Cortex of kidney (tissue), 1 donor: ENCODE measurements at places on chromosomes 13 and 19.

- no peak for DNase-seq
Measured at GRCh38 chr13:94119360-94119936, 360.0 kb downstream of the DCT start.

DNA sequence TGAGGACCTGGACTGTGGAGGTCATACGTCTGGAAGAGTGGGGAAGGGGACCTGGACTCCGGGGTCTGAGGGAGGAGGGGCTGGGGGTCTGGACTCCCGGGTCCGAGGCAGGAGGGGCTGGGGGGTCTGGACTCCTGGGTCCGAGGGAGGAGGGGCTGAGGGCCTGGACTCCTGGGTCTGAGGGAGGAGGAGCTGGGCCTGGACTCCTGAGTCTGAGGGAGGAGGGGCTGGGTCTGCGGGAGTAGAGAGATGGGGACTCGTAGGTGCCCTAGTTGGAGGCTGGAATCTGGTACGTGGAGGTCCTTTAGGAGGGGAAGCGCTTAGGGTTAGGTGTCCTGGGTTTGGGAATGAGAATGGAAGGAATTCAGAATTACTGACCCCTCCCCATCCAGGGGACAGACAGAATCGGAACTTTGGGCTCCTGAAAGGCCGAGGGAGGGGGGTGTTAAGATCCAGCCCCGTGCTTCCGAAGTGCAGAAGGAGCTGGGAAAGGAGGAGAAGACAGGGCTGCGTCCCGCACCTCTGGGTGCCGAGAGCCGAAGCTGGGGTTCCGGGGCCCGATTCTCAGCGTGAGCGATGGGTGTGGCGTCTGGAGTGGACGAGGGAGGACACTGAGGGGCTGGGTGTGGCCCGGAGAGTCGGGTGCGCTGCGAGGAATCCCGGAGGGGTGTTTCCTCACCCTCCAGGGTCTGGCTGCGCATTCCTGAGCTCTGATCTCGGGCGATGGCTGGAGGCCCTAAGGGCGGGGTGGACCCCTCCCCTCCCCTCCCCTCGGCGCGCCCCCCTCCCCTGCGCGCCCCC, 608 bp downstream of the MYADM start:
- DNase-seq: no peak

GRCh38 chr19:12840091-12841079, 2.1 kb downstream of the MAST1 start:
- no peak for DNase-seq

DNA sequence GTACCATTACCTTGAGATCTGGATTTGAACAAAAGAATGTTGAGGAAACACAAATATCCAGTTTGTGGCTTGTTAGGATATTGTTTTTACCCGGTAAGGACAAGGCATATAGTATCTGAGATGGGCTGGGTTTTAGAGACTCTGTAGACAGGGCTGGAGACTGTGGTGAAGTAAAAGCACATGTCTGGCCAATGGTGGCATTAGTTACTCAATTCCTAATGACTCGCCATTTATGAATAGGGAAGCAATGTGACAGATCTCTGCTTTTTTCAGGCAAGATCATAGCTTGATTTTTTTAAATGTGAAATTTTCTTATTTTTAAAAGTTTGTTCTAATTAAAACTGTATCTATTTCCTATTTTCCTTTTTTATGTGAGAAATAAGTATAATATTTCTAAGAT, 371.1 kb upstream of the SPRY2 start:
- no peak for DNase-seq
